CD4-positive, alpha-beta T cell (primary cell): ENCODE measurements at places on chromosomes 4 and X. TPM values are rescaled to one million over a fixed set of nuclear protein-coding genes. Genes with fewer than 3 reads are reported as not detected.
A peak's percentile ranks its signal among the peaks of the same experiment; 100 is the strongest.

DNA sequence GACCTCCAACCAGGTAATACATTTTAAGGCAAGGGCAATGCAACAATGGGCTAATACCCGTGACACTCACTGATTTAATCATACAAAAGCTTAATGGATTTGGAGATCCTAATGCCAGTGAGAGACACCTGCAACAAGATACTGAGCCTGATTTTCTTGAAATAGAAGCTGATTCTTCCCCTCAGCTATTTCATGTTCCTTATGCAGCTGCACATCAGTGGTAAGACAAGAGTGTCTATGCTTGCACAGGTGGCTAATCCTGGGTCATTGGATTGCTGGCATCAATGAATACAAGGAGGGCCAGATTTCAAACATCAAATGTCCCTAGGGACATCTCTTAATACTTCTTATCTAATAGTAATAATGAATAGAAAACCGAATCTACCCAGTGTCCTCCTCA lies 139.7 kb downstream of the PPARGC1A start:
- no peaks in the 10 kb centered on the region for H3K4me1 ChIP-seq
- H3K36me3 ChIP-seq, result no peaks in the 10 kb centered on the region
- no peak for DNase-seq
- H3K27me3 ChIP-seq, result no peaks in the 10 kb centered on the region
- no peak overlapping the region for H3K27ac ChIP-seq
- H3K4me3 ChIP-seq, result no peak overlapping the region

DNA sequence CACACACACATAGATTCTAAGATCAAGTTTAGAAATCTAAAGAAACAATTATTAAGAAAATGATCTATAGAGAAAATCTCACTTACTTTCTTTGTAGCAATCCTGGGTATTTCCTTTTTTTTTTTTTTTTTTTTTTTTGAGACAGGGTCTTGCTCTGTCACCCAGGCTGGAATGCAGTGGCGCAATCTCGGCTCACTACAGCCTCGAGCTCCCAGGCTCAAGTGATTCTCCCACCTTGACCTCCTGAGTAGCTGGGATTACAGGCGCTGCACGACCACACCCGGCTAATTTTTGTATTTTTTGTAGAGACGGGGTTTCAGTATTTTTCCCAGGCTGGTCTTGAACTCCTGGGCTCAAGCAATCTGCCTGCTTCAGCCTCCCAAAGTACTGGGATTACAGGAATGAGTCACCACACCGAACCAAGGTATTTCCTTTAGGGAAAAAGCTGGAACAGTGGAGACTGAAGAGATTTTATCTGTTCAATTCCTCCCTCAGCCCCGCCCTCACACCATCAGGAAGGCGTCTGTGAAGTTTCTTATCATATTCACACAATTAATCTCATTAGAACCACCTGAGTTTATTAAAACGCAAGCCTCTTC lies at the start of gene TRIML2:
Gene TRIML2 (minus strand): TSS at position 447 of the 599 bp plus-strand sequence. CDS start 4,235 bp downstream, outside the sequence.
- H3K27me3 ChIP-seq, result no peaks in the 10 kb centered on the region
- no peak within 1 kb of the TSS for H3K4me3 ChIP-seq
- DNase-seq, result no peak
- no peaks in the 10 kb centered on the region for H3K4me1 ChIP-seq
- H3K27ac ChIP-seq, result no peak within 1 kb of the TSS

- H3K4me1 ChIP-seq, result no peaks in the 10 kb centered on the region
- H3K36me3 ChIP-seq, result no peaks in the 10 kb centered on the region
- H3K27me3 ChIP-seq, result no peaks in the 10 kb centered on the region
- DNase-seq, result no peak
Measured at GRCh38 chr4:18463987-18464559, 442.5 kb upstream of the LCORL start.

DNA sequence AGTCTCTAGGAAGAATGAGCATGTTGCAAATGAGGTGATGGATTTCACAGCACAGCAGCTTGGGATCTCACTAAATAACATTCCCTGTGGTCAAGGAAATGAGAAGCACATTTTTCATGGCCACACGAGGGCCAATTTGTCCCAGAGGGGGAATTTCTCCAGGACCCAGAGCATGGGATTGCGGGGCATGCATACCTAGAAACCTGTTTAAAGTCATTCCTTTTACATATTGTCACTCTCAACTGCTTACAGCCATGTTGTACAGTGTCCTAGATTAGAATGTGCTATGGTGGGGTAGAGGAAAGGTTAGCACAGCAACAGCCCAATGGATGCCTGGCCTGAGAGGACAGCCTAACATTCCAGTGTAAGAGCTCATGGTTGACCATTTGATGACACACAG lies 37.4 kb upstream of the NLGN4X start:
- H3K4me1 ChIP-seq, result no peaks in the 10 kb centered on the region
- DNase-seq, result no peak
- no peaks in the 10 kb centered on the region for H3K27me3 ChIP-seq
- H3K36me3 ChIP-seq, result no peaks in the 10 kb centered on the region
- H3K4me3 ChIP-seq, result no peak overlapping the region

GRCh38 chrX:105821471-105822121 lies 743 bp upstream of the NRK start:
- H3K4me1 ChIP-seq, result no peaks in the 10 kb centered on the region
- H3K4me3 ChIP-seq, result no peak overlapping the region
- H3K36me3 ChIP-seq, result no peaks in the 10 kb centered on the region
- peaks cover 9% of the 10 kb centered on the region for H3K27me3 ChIP-seq
- DNase-seq, result no peak

DNA sequence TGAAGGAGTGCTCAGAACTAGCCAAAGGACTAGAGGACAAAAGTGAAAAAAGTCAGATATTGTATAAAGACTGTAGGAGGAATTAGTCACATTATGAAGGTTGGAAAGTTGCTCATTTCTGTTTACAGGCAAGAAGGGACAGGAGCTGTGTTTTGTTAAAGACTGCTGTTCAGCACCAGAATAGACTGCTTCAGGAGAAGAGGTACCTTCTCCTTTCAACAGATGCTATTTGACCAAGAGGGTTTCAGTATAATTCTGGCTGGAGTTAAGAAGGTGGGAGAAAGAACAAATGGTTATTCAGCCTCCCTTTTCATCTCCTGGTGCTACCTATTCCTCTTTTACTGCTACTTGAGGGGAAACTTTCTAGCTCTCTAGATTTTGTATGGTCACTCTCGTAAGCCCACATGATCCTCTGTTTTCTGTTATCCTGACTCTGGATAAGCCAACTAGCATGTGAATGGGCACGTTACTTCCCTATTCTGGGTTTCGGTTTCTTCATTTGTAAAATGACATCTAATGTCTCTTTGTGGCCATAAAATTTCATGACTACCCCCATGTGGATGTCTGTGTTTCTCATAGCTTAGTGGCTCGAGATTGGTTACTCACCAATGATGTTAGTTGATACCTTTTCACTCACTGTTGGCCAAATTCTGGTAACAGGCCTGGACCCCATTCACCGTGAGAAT lies 68.9 kb downstream of the SH2D1A start:
- no peak overlapping the region for H3K4me3 ChIP-seq
- H3K27ac ChIP-seq, result no peak overlapping the region
- DNase-seq, result no peak
- H3K4me1 ChIP-seq, result no peaks in the 10 kb centered on the region

- DNase-seq, result no peak
- no peak overlapping the region for H3K27ac ChIP-seq
- H3K4me1 ChIP-seq, result peaks cover 17% of the 10 kb centered on the region
- H3K36me3 ChIP-seq, result no peaks in the 10 kb centered on the region
Measured at GRCh38 chrX:64394059-64394873, 986 bp downstream of the MTMR8 start.

DNA sequence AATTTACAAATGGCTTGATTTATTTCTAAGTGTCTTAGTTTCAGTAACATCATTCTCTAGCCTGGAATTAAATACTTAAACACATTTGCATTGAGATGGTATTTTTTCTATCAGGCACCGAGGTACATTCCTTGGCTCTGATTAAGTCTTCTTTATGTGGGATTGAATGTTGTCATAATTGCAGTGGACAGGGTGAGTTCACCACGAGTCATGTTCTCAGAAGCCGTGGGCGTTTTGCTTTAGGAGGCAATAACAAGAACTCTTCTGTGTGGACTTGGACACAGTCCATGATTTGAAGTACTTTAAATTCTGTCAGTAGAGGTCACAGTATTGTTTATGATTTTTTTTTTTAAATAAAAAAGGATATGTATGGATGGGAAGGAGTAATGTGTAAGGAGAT lies 57.1 kb upstream of the EFHC2 start:
- no peak overlapping the region for H3K27ac ChIP-seq
- no peak for DNase-seq
- no peaks in the 10 kb centered on the region for H3K36me3 ChIP-seq
- H3K4me3 ChIP-seq, result no peak overlapping the region

DNA sequence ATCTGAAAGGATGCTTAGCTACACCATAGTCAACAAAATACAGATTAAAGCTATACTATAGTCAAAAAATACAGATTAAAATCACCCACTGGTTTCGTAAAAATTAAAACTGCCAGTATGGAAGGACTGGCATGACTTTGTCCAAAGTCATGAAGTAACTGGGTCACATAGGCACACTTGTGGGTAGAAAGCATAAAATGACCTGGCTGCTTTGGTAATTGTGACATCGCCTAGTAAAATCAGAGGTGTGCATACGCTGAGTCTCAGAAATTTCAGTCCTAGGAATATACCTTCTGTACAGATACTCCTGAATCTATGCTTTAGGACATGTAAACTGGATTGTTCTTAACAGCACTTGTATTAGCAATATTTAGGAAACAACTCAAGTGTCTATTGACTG lies 28.1 kb downstream of the CLNK start:
- no peaks in the 10 kb centered on the region for H3K27me3 ChIP-seq
- no peaks in the 10 kb centered on the region for H3K4me1 ChIP-seq
- H3K4me3 ChIP-seq, result no peak overlapping the region
- no peak overlapping the region for H3K27ac ChIP-seq
- no peak for DNase-seq

GRCh38 chrX:72031634-72032033 lies 100.1 kb downstream of the RTL5 start:
- H3K27ac ChIP-seq, result no peak overlapping the region
- H3K4me3 ChIP-seq, result no peak overlapping the region
- DNase-seq, result no peak

GRCh38 chr4:128393101-128393704 lies 105.6 kb upstream of the PGRMC2 start:
- H3K36me3 ChIP-seq, result no peaks in the 10 kb centered on the region
- no peak overlapping the region for H3K4me3 ChIP-seq
- no peaks in the 10 kb centered on the region for H3K4me1 ChIP-seq

DNA sequence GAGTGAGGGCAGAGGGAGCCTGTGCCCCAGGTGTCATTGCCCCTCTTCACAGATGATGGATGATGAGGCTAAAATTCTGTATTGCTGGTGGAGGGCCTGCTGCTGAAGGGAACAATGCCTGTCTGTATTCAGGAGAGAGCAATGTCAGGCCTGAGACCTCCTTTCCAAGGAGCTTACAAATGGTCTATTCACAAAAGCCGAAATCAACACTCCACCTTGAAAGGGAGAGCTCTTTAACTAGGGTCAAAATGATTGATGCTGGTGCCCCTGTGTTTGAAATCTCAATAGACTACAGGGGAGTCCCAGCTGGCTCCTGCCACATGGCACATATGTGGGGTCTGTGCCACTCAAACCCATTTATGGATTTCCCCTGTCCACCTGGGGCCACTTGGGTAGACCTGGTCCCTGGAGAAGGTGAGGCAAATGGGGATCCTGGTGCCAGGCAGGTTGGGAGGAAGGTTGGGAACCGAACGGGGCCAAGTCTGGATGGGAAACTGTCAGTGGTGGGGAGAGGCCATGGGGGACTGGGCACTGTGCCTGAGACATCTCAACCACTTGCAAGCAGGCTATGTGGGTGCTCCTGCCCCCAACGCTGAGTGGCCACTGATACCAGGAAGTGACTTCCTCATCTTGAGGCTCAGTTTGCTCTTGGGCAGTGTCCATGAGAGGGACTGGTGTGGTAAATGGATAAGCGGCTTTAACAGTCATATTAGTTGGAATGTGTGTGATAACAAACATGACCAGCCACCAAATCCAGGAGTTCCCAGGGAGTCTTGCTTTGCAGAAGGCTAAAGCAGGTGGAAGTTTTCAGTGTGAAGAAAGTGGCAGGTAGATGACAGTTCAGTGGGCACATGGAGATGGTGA lies 223.8 kb upstream of the PSAPL1 start:
- peaks cover 6% of the 10 kb centered on the region for H3K4me1 ChIP-seq
- H3K27me3 ChIP-seq, result no peaks in the 10 kb centered on the region
- H3K36me3 ChIP-seq, result no peaks in the 10 kb centered on the region
- no peak for DNase-seq
- no peak overlapping the region for H3K27ac ChIP-seq

- no peaks in the 10 kb centered on the region for H3K36me3 ChIP-seq
- H3K4me3 ChIP-seq, result no peak overlapping the region
- H3K4me1 ChIP-seq, result no peaks in the 10 kb centered on the region
- no peak overlapping the region for H3K27ac ChIP-seq
Measured at GRCh38 chrX:103157496-103158316, 57.2 kb upstream of the BEX4 start.

GRCh38 chr4:137025484-137026059 lies 506.7 kb downstream of the PCDH18 start:
- no peak for DNase-seq
- no peaks in the 10 kb centered on the region for H3K36me3 ChIP-seq
- H3K27me3 ChIP-seq, result no peaks in the 10 kb centered on the region
- H3K4me3 ChIP-seq, result no peak overlapping the region
- H3K27ac ChIP-seq, result no peak overlapping the region

DNA sequence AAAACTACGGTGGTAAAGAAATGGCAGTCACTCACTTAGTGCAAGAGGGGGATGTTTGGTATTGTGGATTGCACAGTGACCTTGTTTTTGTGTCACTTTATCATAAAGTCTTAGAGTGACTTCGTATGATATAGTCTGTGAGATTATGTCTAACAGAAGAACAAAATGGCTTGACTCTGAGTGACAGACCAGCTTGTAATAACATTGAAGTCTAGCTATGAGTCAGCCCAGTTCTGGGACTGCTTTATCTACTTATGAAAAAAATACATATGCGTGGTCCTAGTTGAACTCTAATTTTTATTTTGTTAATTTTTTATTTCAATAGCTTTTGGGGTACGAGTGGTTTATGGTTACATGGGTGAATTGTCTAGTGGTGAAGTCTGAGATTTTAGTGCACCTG lies 20.0 kb downstream of the DCLK2 start:
- H3K27ac ChIP-seq, result no peak overlapping the region
- no peaks in the 10 kb centered on the region for H3K36me3 ChIP-seq
- no peak overlapping the region for H3K4me3 ChIP-seq

- no peak for DNase-seq
- no peak overlapping the region for H3K27ac ChIP-seq
- no peaks in the 10 kb centered on the region for H3K27me3 ChIP-seq
- no peaks in the 10 kb centered on the region for H3K36me3 ChIP-seq
Measured at GRCh38 chr4:111362941-111363361, 740.1 kb upstream of the PITX2 start.

GRCh38 chrX:46759645-46759974 lies 692 bp upstream of the SLC9A7 start:
- no peaks in the 10 kb centered on the region for H3K27me3 ChIP-seq
- peaks cover 13% of the 10 kb centered on the region for H3K4me1 ChIP-seq
- H3K4me3 ChIP-seq, result peak overlapping the region; percentile 36
- H3K36me3 ChIP-seq, result no peaks in the 10 kb centered on the region

The UGT2B15 gene
- total RNA-seq, result not detected

The PHOX2B gene
- total RNA-seq, result not detected

The FHIP1A gene
- total RNA-seq, result 2.4 TPM

The ZCCHC18 gene
- total RNA-seq, result 3.8 TPM

The HPRT1 gene
- total RNA-seq, result 14.1 TPM

The COL25A1 gene
- total RNA-seq, result 0.42 TPM

The HTR2C gene
- not detected for total RNA-seq

The PASD1 gene
- total RNA-seq, result not detected
